Fibroblast of villous mesenchyme (primary cell): ENCODE measurements at places on chromosomes 6 and 20.

DNA sequence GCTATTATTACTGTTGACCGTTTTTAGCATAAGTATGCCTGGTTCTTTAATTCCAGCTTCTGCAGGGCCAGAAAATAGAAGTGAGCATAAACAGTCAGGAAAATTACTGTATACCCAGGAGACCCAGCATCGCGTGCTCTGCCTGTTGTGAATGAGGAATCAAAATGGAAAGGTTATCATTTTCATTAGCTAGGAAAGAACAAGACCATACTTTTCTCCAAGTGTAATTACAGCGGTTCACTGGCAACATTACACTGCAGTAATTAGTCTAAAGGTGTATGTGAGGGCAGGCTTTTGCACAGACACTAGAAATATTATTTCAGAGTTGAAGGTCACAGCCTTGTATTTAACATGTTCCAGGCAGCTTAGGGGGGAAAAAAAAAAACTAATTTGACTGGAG is 403.8 kb upstream of the SOX4 start:
- DNase-seq, result no peak

GRCh38 chr6:105804424-105804823 is 281.7 kb upstream of the PRDM1 start:
- DNase-seq, result peak; percentile 58

GRCh38 chr6:73929405-73929804 is 233.4 kb downstream of the CD109 start:
- no peak for DNase-seq

DNA sequence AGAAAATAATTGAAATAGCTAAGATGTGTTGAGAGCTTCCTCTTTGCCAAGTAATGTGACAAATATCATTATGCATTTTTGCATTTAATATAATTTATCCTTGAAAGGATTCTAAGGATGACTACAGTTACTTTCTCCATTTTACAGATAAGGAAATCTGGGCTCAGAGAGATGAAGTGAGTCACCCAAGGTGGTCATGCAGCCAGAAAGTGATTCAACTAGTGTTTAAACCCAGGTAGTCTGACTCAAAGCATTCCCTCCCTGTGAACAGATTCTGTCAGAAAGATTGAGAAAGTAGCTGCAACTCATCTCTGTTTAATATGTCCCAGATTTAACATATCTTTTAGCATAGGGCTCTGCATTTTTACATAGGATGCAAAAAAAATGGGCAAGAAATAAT is 28.1 kb downstream of the NRSN1 start:
- DNase-seq, result no peak

- no peak for DNase-seq
Observed at GRCh38 chr6:26472549-26473290, 15.0 kb downstream of the BTN2A1 start.

- DNase-seq, result peak; percentile 29
Observed at GRCh38 chr6:2797564-2798031, 32.4 kb downstream of the WRNIP1 start.

DNA sequence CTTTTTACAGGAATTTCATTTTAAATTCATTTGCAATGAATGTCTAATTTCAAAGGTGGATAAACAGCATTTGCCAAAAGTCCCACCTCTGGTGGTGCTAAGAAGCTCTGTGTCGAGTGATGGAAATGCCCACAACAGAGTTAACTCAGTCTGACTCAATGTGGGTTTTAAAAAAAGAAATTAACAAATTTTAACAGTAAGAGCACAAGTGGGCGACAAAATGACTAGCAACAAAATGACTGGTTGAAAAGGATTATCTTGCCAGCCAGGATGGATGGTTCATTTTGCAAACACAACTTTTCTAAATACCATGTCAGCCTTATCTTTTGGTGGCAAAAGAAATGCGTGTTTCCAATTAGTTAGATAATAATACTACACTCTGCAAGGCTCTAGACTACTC is 14.3 kb upstream of the TAGAP start:
- DNase-seq, result no peak

GRCh38 chr6:65646544-65646943 is 60.5 kb downstream of the EYS start:
- no peak for DNase-seq

- no peak for DNase-seq
Observed at GRCh38 chr6:82612475-82613039, 248.9 kb downstream of the TPBG start.

GRCh38 chr6:37021356-37022129 is 16.1 kb downstream of the FGD2 start:
- DNase-seq, result peak; percentile 56

- no peak for DNase-seq
Observed at GRCh38 chr6:89589297-89590025, 49.1 kb downstream of the LYRM2 start.

GRCh38 chr6:10485406-10485805 is 35.7 kb upstream of the GCNT2 start:
- no peak for DNase-seq

GRCh38 chr6:90701146-90701781 is 114.4 kb upstream of the MAP3K7 start:
- no peak for DNase-seq

GRCh38 chr20:45138561-45139300 is 14.5 kb upstream of the WFDC12 start:
- DNase-seq, result peak; percentile 21

GRCh38 chr6:139028215-139028657 is 309 bp upstream of the ABRACL start:
- DNase-seq, result no peak

DNA sequence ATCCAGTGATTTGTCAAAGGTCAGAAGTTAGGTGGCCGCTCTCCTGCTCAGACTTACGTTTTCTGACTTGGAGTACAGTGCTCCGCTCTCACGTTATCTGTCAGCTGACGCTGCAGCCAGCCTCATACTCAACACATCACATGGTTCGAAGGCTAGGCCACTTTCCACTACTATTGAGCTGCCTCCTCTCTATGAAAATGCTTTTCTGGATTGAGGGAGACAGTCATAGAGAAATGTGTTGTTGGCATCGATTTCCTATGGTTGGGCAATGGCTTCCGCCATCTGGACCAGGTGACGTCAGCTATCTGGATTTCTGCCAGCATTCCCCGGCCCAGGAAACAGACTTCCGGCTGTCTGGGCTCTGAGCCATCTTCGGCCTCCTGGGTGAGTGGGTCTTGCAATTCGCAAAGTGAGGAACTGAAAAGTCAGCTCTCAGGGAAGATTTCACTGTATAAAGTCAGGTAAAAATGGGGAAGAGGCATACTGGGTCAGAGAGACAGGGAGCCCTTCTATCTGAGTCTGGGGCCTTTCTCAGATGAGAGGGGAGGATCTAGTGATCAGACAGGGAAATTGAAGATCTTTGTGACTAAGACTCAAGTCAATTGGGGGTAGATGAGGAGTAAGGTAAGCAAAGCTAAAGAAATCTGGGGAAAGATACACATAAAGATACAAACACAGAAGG is 37.5 kb upstream of the IER3 start:
- peak; percentile 100 for DNase-seq

- DNase-seq, result no peak
Observed at GRCh38 chr20:48381353-48382120, 446.3 kb downstream of the PREX1 start.

DNA sequence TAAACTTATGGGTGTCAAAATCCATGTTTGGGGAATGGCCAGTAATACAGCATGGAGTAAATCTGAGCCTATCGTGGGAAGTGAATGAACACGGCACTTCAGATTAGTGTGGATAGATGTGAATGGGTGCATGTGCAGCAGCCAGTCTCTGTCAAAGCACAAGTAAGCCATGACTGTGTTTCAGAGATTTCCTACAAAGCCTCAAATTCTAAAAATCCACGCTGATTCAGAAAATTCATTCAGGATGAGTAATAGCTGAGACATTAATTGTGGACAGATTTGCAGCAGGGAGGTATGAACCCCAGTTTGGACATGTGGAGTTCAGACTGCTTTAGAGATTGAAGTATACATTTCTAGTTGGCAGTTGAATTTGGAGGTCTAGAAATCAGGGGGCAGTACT is 115.1 kb downstream of the QKI start:
- peak; percentile 79 for DNase-seq

GRCh38 chr20:5230544-5230943 is 86.2 kb downstream of the PROKR2 start:
- no peak for DNase-seq

DNA sequence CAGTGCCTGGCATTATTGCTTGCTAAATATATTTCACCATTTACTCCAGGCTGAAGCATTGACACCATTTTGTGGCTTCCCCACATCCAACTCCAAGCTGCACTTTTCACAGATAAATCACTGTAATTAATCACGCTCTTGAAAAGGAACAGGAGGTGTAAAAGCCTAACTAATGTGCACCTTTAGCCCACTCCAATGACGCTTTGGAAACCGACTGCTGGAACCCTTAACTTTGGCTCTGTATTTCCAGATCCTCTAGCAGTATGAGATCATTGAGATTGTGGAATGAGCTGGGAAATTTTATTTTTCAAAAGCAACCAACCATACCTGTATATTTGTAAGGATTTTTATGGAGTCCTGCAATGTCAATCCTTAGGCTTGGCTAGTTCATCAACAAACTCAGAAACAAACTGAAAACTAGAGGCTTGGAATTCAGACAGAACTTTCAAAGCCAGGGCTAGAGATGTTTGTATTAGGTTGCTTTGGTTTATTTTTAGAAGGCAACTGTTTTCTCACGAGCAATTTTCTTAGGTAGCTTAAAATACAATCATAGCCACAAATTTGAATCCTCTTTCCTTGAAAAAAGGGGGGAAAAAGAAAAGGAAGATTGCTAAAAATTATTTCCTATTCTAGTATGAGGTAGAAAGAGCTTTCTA is 52.8 kb upstream of the UTRN start:
- no peak for DNase-seq

DNA sequence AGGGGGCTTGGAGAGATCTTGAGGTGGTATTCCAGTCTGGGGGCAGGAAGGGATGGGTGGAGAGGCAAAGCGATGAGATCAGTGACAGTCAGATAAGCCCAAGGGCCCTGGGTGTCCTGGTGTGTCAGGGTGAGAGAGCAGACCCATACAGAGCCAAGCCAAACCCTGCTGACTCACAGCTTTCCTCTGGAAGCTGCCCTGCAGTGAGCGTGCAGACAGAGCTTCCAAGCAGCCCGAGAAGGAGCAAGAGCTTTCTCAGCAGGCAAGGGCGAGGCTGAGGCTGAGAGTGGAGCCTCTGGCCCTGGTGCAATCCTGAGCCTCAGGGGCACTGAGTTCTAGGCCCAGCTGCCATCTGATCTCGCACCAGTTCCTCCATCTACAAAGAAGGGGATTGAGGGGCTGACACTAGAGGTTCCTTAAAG is 91.1 kb upstream of the HIVEP1 start:
- peak; percentile 84 for DNase-seq

GRCh38 chr6:66926060-66926459 is 1219.0 kb upstream of the EYS start:
- peak; percentile 24 for DNase-seq

DNA sequence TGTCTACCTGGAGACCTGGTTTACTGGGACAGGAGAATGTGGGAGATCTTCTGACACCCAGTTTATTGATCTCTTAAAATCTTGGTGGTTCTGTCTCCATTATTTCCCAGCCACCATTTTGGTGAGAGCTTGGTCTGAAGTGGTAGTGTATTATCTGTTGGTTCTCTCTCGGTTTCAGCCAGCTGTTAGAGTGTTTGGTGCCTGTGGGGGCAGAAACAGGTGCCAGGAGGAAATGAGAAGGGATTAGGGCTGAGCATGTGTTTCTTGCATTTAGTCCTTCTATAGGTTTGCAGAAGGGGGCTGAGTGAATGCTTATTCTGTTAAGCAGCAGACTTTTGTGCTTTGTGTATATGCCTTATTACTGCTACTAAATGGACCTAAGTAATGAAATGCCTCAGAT is 9.6 kb downstream of the JARID2 start:
- DNase-seq, result no peak

- DNase-seq, result peak; percentile 55
Observed at GRCh38 chr20:43691928-43692524, 25.1 kb downstream of the MYBL2 start.

GRCh38 chr6:48080227-48081009 is 30.6 kb downstream of the PTCHD4 start:
- no peak for DNase-seq

DNA sequence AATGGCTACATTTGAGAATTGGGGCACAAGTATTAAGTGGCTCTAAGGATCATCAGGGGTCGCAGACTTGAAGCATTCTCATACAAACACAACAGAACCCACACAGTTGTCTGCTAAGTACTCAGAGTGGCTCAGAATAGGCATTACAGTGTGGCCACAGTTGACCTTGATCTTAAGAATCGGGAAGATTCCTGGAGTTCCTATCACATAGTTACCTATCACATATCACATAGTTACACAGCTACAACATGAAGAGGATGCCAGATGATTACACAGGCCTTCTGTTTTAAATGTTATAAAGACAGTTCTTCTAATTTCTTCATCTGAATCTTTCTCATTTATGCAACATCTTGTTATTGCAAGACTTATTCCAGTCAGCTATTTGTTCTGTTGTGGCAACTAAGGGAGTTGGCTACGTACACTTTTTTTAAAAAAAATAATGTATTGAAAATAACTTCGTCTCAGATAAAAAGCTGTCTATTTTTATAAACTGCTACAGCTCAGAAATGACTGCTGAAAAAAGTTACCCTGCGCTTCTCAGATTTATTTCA is 129.0 kb downstream of the REV3L start:
- no peak for DNase-seq

GRCh38 chr6:160069050-160069454 is 52.6 kb upstream of the SLC22A1 start:
- no peak for DNase-seq

DNA sequence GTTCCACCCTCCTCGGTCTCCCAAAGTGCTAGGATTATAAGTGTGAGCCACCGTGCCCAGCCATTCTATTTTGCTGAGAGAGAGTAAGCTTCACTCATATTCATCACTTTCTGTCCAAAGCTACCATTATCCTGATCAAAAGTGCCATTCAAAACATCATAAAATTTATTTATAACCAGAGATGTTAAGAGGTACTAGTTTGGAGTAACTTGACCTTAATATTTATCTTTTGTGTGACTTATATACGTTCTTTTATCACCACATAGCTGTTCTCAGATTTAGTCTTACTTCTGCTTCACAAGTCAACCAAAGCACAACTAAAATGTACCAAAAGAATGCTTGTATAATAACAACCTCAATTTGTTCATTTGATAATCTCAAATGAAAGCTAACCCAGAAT is 18.1 kb downstream of the AKIRIN2 start:
- no peak for DNase-seq

- DNase-seq, result peak; percentile 85
Observed at GRCh38 chr6:160088069-160088783, 33.4 kb upstream of the SLC22A1 start.

DNA sequence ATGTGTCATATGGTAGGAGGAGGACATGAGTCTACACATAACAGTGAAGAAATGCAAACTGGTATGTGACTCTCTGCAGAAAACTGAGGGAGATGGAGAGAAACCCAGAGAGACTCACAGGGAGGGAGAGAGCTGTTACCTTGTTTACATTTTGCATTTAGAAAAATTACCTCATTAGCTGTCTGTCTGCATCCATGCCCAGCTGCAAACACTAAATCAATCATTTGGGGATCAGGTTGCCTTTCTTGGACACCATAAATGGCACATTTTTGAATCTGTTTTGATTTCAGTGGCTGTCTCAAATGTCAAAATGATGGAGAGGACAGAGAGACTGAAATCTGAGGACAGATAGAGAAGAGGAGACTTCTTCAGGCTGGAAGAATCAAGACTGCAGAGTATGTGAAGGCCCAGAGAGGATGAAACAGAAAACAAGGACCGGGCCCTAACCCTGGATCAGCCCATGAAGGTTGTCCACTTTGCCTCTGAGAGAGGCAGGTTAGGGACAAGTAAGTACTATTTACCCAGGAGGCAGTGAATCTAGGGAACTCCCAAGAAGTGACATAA is 92.2 kb downstream of the UNC5CL start:
- DNase-seq, result no peak
